ENCODE measurements at places on chromosomes 11 and 22.

DNA sequence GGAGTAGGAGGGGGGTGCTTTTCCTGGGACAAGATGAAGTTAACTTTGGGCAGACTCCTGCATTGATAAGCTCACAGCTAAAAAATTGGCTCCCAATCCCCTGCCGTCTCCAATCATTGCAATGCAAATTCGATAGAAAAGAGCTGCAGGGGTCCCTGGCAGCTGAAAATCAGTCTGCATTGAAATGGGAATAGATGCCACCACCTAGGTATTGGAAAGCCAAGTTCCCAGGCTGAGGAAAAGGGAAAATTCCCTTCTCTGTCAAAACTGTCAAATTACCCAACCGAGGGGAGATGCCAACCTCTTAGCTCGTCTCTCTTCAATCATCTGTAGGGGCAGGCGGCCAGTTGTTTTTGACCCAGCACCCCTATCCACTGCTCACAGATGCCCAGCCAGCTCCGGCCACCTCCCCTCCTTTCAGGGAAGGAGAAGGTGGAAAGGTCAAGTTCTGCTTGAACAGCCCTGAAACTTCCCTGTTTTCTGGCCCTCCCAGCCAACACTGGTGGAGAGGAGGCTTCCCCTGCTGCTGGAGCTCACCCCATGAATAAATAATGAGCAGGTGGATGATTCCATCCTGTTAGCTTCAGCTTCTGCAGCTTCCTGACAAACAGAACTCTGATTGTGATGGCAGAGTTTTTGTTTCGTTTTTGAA, 916.3 kb downstream of the TBC1D22A start:
- no peak for DNase-seq

DNA sequence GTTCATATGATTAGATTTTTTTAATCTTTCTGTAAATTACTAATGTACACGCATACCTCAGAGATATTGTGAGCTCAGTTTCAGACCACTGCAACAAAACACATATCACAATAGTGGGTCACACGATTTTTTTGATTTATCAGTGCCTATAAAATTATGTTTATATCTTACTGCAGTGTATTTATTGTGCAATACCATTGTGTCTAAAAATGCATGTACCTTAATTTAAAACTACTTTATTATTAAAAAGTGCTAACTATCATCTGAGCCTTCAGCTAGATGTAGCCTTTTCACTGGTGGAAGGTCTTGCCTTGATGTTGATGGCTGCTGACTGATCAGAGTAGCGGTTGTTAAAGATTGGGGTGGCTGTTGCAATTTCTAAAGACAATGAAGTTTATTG, 918.8 kb upstream of the CHORDC1 start:
- no peak for DNase-seq

- DNase-seq: peak; percentile 38
Measured at GRCh38 chr22:21866833-21867527, 465 bp downstream of the MAPK1 start.

DNA sequence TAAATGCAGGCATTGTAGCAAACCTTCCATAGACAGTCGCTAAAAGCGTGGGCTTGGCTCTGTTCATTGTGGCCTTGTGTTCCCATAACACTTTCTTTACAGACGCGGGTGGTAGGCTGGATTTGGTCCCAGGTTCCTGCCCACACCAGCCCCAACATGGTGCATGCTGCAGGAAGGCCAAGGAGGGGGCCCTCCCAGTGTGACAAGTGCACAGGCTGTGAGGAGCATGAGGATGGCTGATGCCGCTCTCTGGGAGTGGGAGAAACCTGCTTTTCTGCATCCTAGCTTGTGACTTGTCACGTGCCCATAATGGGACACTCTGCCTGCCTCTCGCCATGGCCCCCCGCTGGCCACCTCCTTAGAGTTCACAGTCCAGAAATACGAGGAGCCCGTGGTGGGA, 161.8 kb upstream of the B3GAT1 start:
- no peak for DNase-seq

DNA sequence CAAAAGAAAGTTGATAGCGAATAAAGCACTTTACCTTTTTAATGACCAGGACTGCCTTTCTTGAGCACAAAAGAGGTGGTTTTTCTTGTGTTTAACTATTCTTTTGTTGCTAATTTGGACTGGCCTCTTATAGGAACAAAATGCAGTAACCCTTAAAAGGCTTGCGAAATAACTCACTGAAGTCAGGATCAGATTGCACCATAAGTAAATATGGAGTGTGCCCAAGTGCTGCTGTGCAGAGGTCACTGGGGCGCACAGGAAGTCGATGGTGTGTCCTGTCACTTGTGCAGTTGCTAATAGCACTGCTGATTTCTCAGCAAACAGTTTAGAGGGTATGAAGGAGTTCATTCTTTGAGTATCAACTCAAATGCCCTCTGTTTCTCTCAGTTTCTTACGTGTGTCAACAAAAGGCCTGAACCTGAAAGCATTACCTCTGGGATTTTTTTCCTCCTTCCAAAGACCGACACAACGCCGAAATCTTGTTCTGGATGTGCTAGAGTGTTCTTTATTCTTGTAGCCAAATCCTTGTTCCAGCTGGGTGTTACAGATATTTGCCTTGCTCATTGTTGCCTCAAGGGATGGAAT, 71.3 kb downstream of the ATXN10 start:
- no peak for DNase-seq

DNA sequence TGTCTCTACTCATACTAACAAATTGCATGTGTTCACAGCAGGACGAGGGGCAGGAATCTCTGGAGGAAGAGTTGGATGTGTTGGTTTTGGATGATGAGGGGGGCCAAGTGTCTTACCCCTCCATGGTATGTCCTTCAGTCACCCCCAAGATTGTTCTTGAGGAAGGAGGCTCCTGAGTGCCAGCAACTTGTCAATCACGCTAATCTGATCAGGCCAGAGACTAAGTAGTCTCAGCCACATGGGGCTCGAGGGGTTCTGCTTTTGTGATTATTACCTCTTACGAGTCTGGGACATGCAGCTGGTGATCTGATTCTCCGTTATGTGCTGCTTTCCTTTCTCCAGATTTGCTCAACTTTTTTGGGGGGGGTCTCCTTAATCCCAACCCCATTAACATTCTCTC, 54.3 kb downstream of the CTNND1 start:
- no peak for DNase-seq

DNA sequence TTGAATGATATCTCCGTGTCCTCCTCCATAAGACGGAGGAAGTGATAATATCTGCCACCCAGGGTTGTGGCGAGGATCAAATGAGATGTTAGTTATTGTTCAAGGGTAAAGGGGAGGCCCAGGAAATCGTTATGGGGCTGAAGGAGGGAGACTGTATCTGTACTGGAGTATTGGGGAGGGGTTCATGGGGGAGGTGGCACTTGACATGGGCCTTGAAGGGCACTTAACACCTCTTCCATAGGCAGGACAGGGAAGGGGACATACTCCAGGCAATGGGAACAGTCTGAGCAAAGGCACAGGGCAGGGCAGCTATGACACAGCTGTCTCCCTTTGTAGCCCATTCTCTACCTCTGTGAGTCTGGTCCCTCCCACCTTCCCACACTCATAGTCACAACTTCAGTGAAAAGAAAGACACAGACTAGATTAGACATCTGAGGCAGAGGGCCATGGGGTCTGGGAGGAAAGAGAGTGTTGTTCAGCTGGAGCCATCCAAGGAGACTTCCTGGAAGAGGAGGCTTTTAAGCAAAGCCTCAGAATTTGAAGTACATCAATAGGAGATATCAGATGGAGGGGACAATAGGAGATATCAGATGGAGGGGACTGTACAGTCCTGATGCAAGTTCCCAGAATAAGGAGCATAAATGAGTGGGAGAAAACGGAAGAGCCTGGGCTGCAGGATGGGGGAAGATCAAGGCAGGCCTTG, 15.8 kb upstream of the DGKZ start:
- no peak for DNase-seq

- DNase-seq: no peak
Measured at GRCh38 chr11:221539-221938, 14.0 kb downstream of the RIC8A start.

DNA sequence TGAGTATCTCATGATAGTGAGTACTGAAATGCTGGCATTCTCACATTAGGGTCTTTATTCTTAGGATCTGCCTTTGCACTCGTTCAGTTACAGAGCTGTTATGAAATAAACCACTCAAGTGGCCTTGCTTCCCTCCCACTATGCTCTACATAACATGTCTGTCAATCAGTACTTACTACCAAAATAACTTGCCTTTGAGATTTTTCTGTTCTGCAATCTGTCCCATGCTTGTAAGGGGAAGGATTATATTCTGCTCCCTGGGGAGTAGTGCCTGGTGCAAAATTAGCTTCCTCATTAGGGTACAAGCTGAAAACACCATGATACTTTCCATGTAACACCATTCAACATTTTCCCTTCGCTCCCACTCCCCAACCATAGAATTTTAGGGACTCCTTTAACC, 1.9 kb upstream of the GRAP2 start:
- no peak for DNase-seq

GRCh38 chr11:85844439-85845123, 10.6 kb upstream of the CCDC83 start:
- DNase-seq: no peak

GRCh38 chr11:70605468-70605815, 207.1 kb downstream of the CTTN start:
- DNase-seq: no peak

DNA sequence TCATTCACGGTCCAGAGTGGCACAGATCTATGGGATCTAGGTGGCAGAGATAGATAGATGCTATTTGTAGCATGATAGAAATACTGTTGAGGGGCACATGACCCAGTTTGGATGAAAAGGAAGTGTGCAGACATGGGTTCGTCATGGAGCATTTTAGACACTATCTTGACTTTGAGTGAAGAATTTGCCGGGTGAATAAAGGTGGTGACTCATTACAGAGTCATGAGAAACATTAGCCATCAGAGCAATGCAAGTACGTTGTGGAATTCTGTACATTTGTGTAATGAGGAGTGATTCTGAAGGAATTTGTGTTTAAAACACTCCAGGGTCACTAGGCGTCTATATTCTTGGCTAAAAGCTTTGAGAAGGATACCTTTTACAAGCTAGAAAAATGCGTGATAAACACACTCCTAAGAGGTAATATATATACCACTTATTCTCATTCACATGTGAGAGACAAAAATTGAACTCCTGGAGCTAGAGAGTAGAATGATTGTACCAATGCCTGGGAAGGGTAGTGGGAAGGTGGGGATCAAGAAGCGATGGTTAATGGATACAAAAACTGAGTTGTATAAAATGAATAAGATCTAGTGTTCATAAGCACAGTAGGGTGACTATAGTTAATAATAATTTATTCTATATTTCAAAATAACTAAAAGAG, 593.7 kb upstream of the LUZP2 start:
- DNase-seq: no peak

- peak; percentile 49 for DNase-seq
Measured at GRCh38 chr11:86176165-86176884, 68.2 kb upstream of the EED start.

DNA sequence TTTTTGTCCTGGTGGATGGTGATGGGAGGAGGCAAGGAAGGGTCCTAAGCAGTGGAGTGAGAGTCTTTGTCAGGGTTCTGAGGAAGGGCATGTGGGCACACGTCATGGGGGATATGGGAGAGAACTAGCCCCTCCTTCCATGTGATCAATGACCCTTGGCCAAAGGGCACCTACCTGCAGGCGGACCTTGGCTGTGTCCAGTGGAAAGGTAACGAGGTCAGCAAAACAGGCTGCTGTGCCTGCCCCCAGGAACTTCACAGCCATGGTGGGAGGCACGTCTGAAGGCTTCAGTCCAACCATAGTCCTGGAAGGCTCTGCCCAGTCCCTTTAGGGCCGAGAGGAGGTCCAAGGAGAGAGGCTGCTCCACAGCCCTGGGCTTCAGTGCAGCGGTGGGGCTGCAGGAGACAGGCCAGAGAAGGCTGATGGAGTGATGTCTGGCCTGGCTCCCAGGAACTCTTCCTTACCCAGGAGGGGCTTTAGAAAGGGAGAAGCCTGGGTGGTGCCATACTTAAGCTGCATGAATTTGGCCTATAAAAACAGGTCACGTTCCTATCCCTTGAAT, 2.1 kb downstream of the UCP3 start:
- no peak for DNase-seq

DNA sequence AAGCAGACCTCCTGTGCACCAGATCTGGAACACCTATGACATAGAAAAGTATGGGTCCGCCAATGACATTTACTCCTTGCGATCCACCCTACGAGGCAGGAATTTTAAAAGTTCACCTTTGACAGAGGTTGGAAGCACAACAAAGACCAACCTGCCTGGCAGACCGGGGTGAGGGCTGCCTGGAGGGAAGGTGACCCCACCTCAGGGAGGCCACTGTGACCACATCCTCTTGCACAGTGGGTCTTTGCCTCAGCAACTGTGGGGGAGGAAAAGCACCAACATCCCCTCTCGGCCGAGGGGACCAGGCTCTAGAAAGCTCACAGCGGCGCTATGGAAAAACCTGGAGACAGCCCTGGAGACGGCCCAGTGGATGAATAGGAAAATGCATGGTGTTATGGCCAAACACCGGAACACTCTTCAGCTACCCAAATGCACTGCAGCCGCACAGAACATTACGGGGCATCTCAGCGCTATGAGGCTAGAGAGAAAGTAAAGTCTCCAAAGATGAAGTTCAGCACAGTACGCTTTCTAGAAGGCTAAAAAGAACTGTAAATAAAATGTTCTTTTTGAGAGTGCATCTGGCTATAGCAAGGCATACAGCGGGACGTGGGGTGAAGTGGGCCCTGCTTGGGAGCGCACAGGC, 1.8 kb upstream of the SHISAL1 start:
- no peak for DNase-seq

DNA sequence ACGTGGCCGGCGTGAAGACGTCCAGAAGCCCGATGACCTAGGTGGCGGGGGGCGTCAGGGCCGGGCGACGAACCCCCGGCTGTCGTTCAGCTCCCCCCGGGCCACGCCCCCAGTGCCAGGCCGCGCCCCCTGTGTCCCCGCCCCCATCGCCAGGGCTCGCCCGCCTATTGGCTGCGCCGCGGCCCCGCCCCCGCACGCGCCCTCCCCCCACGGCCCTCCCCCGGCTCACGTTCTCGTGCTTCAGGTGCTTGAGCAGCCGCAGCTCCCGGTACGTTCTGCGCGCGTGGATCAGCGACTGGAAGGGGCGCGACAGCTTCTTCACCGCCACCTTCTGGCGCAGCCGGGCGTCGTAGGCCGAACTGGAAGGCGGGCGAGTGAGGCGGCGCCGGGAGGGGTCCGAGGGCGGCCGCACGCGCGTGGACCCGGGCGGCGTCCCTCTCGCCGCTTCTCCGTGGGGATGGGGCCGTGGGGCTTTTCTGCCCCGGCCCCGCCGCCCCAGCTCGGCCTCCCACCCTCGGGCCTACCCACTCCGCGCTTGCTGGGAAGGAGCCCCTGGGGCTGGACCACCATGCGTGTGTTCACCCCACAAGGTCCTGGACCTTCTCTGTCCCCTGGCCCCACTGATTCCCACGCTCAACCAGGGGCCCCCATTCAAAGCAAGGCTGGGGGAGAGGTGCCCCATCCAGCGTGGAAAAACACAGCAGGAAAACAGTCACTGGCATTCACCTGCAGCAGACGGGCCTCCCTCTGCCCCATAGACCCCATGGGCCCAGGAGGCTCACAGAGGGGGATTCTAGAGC, 2.4 kb downstream of the MAPK11 start:
- DNase-seq: peak; percentile 70
